Testis (tissue), 5 donors: ENCODE measurements at places on chromosomes 1 and 21.
A peak's percentile ranks its signal among the peaks of the same experiment; 100 is the strongest.

GRCh38 chr1:10257851-10258250 lies 47.5 kb downstream of the KIF1B start:
- no peaks in the 10 kb centered on the region for H3K36me3 ChIP-seq
- H3K27ac ChIP-seq = no peak overlapping the region
- H3K27me3 ChIP-seq = no peaks in the 10 kb centered on the region
- no peak overlapping the region for H3K4me3 ChIP-seq
- H3K4me1 ChIP-seq = peaks cover 6% of the 10 kb centered on the region

GRCh38 chr21:29520171-29520570 lies 221.4 kb downstream of the BACH1 start:
- H3K4me1 ChIP-seq = no peaks in the 10 kb centered on the region
- no peaks in the 10 kb centered on the region for H3K36me3 ChIP-seq
- H3K27me3 ChIP-seq = no peaks in the 10 kb centered on the region
- H3K27ac ChIP-seq = no peak overlapping the region

- H3K27ac ChIP-seq = no peak overlapping the region
- H3K27me3 ChIP-seq = no peaks in the 10 kb centered on the region
- DNase-seq = no peak
- H3K4me3 ChIP-seq = no peak overlapping the region
These were observed 3.1 kb downstream of the GNG4 start for GRCh38 chr1:235646463-235646862.

DNA sequence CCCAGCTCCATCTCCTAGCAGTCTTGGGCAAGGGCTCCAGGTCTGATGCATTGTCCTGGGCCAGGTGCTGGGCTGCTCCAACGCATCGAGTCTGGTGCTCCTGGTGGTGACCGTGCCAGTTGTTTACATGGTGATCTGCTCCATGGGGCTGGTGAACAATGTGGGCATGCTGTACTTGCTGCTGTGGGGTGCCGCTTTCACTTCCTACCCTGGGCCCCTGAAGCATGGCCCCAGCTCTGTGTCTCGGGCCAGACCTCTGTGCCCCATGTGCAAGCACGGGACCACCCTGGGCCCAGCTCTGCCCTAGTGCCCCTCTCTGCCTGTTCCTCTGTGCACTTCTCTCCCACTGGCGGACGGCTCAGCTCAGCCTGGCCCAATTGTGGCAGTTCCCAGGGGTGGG lies 119.4 kb downstream of the MAST2 start:
- no peak overlapping the region for H3K4me3 ChIP-seq
- H3K36me3 ChIP-seq = no peaks in the 10 kb centered on the region
- DNase-seq = no peak
- H3K27me3 ChIP-seq = no peaks in the 10 kb centered on the region

GRCh38 chr1:156692925-156693847 lies 12.2 kb downstream of the CRABP2 start:
- no peaks in the 10 kb centered on the region for H3K36me3 ChIP-seq
- no peak for DNase-seq
- no peaks in the 10 kb centered on the region for H3K27me3 ChIP-seq
- peaks cover 9% of the 10 kb centered on the region for H3K4me1 ChIP-seq
- no peak overlapping the region for H3K27ac ChIP-seq
- H3K4me3 ChIP-seq = no peak overlapping the region

DNA sequence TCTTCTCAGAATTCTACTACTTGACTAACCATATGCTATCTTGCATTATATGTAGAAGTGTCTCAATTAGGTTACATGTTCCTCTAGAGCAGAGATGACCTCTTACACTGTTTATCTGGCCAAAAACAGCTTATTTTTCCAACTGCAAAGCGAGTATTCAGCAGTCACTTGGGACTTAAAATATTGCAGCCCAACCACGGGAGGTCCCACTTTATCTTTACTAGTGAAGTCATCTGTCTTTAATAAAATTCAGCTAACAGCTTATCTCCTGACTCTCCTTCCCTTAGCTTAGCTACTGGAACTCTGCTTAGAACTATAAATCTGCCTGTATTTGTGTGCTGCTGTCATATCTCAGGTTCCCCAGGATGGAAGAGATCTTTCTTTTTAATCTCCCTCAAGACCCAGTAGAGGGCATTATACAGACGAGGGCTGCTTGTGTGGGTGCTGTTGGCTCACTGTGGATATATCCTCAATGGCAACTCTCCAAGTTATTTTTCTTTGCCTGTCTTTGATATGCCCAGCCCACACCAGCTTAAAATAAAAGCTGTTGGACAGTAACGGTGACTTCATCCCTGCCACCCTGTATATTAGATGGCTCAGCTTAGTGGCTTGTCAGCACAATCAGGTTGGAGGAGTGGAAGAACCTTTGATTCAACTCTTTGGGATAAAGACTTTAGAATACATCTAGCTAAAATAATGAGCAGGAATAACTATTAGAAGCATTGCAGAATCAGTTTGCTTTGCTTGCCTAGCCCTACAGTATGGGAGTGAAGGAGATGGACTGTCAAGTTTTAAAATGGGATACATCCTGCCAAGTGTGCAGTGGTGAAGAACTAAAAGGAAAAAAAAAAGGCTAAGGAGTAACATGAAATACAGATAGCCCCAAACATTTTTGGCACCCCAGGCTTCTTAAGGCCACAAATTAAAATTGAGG lies 9.6 kb downstream of the ENSA start:
- H3K27ac ChIP-seq = peak overlapping the region; percentile 36
- no peaks in the 10 kb centered on the region for H3K27me3 ChIP-seq
- peak; percentile 54 for DNase-seq
- H3K36me3 ChIP-seq = no peaks in the 10 kb centered on the region

- H3K27ac ChIP-seq = no peak overlapping the region
- H3K36me3 ChIP-seq = no peaks in the 10 kb centered on the region
- DNase-seq = no peak
- no peak overlapping the region for H3K4me3 ChIP-seq
These were observed 1.5 kb downstream of the HMCN1 start for GRCh38 chr1:185735701-185736064.

GRCh38 chr1:83516369-83516768 lies 482.6 kb downstream of the TTLL7 start:
- H3K27ac ChIP-seq = no peak overlapping the region
- no peaks in the 10 kb centered on the region for H3K36me3 ChIP-seq
- H3K27me3 ChIP-seq = no peaks in the 10 kb centered on the region
- no peak overlapping the region for H3K4me3 ChIP-seq
- no peak for DNase-seq

DNA sequence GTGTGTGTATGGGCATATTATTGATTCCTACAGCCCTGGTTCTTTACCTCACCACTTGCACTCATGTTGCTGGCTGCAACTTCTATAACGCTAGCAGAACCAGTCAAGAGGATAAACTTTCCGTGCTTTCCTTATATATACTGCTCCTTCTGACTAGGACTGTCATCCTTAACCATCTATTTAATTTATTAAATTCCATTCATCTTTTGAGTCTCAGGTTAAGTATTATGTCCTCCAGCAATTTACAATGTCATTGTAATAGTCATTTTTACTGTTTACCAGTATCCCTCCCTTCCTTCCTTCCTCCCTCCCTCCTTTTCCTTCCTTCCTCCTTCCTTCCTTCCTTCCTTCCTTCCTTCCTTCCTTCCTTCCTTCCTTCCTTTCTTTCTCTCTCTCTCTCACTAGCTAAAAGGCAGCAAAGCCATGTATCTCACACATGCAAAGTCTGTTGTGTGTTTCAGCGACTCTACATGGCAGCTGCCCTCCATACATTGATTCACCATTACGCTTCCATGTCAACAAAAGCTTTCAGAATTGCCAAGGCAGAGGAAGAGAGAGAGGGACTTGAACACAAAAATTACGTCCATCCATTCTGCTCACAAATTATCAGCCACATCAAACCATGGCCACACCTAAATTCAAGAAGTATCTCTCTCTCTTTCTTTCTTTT lies 73.8 kb downstream of the ZNF326 start:
- no peaks in the 10 kb centered on the region for H3K4me1 ChIP-seq
- H3K36me3 ChIP-seq = no peaks in the 10 kb centered on the region
- no peak overlapping the region for H3K27ac ChIP-seq
- no peak overlapping the region for H3K4me3 ChIP-seq
- DNase-seq = no peak
